ENCODE measurements at places on chromosomes 7 and 10.
A peak's percentile ranks its signal among the peaks of the same experiment; 100 is the strongest.

- no peak for DNase-seq
- no peak overlapping the region for H3K4me3 ChIP-seq
- H3K27me3 ChIP-seq, result no peaks in the 10 kb centered on the region
- H3K4me1 ChIP-seq, result no peaks in the 10 kb centered on the region
- no peak overlapping the region for H3K27ac ChIP-seq
Measured at GRCh38 chr10:11073410-11073809, 55.7 kb downstream of the CELF2 start.

- H3K27me3 ChIP-seq, result no peaks in the 10 kb centered on the region
- no peak overlapping the region for H3K4me3 ChIP-seq
Measured at GRCh38 chr10:102268375-102268888, 23.1 kb downstream of the GBF1 start.

DNA sequence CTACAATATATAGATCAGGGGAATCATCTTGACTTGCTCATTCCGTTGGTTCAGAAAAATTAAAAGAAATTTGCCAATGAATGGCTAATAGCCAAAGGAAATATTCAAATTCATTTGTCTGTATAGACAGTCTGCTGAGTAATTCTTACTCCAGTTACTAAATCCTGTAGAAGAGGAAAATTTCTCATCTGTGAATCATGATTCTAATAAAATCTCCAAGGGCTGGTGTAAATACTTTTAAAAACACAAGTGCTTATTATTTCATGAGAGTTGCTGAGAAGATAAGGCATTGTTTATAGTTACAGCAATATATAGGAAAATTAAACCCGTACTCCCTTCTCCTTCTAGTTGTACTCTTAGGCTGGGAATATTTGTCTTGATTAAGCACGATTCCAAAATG, 53.0 kb downstream of the WNT2 start:
- H3K27me3 ChIP-seq, result no peaks in the 10 kb centered on the region
- peaks cover 28% of the 10 kb centered on the region for H3K4me1 ChIP-seq
- no peaks in the 10 kb centered on the region for H3K36me3 ChIP-seq
- peak overlapping the region; percentile 92 for H3K27ac ChIP-seq

- DNase-seq, result peak; percentile 54
- H3K36me3 ChIP-seq, result no peaks in the 10 kb centered on the region
- H3K4me1 ChIP-seq, result peaks cover 3% of the 10 kb centered on the region
- peak within 1 kb of the TSS; percentile 55 for H3K4me3 ChIP-seq
- peak within 1 kb of the TSS; percentile 53 for H3K27ac ChIP-seq
- H3K27me3 ChIP-seq, result no peaks in the 10 kb centered on the region
Measured at GRCh38 chr10:60944058-60944909, at the start of gene RHOBTB1. RHOBTB1 (minus strand) TSS chr10:60944185; CDS start chr10:60911542, 32,643 bp downstream.

DNA sequence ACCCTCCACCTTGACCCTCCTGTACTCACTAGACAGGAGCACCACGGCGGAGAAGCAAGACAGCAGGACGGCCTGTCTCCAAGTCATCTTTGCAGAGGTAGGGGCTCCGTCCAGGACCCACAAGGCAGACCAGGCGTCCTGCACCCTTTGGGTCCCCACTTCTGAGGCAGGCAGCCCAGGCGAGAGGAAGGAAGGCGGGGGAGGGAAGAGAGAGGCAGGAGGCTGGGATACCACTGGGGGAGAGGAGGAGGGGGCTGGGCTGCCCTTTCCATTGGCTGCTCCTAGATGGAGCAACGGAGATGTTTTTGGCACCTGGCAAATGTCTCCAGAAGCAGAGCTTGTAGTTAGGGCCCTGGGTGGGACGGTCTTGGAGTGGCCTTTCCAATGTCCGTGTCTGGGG, at the start of gene UCMA:
TSS of gene UCMA (minus strand) at position 203 of the 400 bp plus-strand sequence. CDS start at position 87, 116 bp downstream.
- H3K4me1 ChIP-seq, result no peaks in the 10 kb centered on the region
- H3K4me3 ChIP-seq, result no peak within 1 kb of the TSS
- H3K27me3 ChIP-seq, result no peaks in the 10 kb centered on the region
- H3K27ac ChIP-seq, result no peak within 1 kb of the TSS
- no peak for DNase-seq

GRCh38 chr7:77822269-77822668, 23.7 kb downstream of the PHTF2 start:
- H3K36me3 ChIP-seq, result no peaks in the 10 kb centered on the region
- no peak overlapping the region for H3K4me3 ChIP-seq
- H3K27me3 ChIP-seq, result no peaks in the 10 kb centered on the region
- H3K4me1 ChIP-seq, result no peaks in the 10 kb centered on the region
- no peak overlapping the region for H3K27ac ChIP-seq

- H3K36me3 ChIP-seq, result no peaks in the 10 kb centered on the region
- H3K27ac ChIP-seq, result no peak overlapping the region
- peaks cover 47% of the 10 kb centered on the region for H3K27me3 ChIP-seq
- no peaks in the 10 kb centered on the region for H3K4me1 ChIP-seq
- no peak for DNase-seq
Measured at GRCh38 chr10:22475651-22476600, 130.6 kb downstream of the SPAG6 start.
